ENCODE measurements at places on chromosomes 1 and 21.

- no peak for DNase-seq
Measured at GRCh38 chr1:6861075-6861724, 75.9 kb downstream of the CAMTA1 start.

DNA sequence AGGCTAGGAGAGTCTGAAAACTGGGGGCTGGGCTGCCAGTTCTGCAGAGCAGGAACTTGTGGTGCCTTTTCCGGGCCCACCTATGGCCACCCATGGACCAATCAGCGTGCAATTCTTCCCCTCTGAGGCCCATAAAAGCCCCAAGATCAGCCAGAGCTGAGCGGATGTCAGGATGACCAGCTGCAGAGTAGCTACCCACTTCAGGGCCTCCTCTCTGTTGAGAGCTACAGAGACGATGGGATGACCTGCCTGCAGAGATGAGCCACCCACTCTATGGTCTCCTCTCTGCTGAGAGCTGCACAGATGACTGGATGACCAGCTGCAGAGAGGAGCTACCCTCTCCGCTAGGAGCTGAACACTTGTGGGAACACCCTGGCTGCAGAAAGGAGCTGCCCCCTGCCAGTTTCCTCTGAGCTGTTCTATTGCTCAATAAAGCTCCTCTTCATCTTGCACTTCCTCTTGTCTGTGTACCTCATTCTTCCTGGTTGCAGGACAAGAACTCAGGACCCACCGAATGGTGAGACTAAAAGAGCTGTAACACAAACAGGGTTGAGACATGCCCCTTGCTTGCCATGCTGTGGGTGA is 12.8 kb upstream of the AADACL4 start:
- DNase-seq, result no peak

GRCh38 chr1:203103829-203104495 is 18.1 kb upstream of the MYOG start:
- DNase-seq, result no peak

DNA sequence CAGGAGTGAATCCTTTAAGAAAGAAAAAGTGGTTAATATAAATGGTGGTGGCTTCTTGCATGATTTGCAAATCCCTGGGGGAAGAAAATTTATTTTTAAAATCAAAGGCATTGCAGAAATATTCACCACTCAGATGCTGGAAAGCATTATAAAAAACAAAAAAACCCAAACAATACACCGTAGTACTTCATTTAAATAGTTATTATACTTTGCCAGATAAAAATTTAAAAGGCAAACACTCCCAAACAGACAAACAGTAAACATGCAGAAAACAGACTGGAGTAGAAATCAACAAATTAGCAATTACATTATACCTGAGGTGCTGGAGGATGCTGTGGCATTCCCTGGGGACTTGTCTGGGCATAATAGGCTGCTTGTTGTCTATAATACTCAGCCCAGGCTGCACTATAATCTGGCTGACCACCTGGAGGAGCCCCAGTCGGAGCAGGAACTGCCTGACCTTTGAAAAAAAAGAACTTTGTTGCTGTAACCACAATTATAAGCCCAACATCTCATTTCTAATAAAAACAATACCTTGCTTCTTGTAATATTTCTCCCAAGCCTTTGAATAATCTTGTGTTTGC is 29.9 kb downstream of the FUBP1 start:
- DNase-seq, result no peak

- DNase-seq, result no peak
Measured at GRCh38 chr1:175881246-175881976, 138.0 kb upstream of the TNR start.

DNA sequence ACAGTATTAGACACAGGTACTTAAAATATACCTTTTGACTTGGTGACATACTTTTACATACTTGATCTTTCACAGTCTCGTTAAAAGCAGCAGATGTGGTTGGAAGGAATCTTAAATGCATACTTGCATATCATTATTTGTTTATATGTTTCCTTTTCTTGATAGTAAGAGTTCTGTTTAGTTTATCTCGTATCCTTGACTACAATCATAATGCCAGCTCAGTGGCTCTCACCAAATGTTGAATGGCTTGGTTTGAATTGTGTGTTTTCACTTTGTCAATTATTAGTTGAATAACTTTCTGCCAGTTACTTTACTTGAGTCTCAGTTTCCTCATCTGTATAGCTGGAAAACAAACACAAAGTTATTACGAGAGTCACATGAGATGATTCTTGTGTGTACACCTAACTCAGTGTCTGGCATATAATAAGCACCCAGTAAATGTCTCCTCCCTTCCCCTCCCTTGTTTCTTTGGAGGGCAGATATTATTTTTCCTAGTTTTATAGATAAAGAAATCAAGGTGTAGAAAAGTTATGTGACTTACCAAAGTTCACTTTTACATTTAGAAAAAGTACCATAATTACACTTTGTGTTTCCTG is 131.6 kb upstream of the IVNS1ABP start:
- DNase-seq, result no peak

GRCh38 chr1:147634645-147635044 is 35.7 kb downstream of the ACP6 start:
- no peak for DNase-seq

DNA sequence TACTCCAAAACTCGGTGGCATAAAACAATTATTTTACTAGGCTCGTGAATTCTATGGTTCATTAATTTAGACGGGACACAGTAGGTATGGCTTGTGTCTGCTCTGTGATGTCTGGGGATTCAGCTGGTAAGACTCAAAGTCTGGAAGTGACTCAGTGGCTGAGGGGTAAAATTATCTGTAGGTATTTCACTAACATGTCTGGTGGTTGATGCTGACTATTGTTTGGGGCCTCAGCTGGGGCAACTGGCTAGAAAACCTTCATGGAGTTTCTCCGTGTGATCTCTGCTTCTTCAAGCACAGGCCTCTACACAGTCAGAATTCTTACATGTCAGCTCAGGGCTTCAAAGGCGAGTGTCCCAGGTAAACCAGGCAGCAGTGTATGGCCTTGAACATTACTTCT is 41.2 kb upstream of the KLF17 start:
- no peak for DNase-seq

GRCh38 chr1:41046347-41046775 is 24.8 kb upstream of the SLFNL1 start:
- DNase-seq, result no peak

GRCh38 chr1:188668083-188668482 is 1809.6 kb downstream of the BRINP3 start:
- DNase-seq, result no peak

DNA sequence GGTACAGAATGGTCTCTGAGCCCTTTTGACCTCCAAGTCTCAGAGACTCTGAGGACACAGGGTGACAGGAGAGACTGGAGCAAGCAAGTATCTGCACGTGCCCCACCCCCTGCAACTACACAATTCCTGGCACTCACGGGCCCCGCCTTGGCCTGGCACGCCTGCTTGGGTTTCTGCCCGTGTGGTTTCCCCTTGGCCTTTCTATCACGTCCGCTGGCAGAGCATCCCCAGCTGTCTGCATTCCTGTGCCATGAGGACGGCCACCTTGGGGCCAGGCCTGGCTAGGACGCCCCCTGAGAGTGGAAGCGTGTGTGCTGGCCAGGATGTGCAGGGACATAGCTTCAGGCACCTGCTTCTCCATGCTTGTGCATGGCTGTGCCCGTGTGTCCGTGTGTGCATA is 14.3 kb upstream of the EDN2 start:
- DNase-seq, result no peak

GRCh38 chr1:110982320-110982719 is 18.6 kb upstream of the LRIF1 start:
- no peak for DNase-seq

DNA sequence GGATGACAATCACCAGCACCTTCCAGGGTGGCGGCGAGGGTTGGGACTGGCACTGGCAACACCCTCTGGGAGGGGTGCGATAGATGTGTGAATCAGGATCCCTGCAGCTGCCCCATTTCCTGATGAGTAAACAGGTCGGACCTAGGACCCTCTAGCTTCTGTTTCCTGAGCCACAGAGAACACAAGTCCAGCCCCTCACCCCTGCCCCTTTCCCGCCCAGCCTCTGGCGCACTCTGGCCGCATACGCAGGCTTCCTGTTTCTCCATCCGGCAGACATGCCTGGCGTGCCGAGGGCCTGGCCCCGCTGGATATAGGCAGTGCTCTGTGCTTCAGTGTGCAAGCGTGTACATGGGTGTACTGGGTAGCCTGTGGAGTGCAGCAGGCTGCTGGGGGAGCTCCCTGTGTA is 4.6 kb downstream of the PEAR1 start:
- DNase-seq, result no peak

DNA sequence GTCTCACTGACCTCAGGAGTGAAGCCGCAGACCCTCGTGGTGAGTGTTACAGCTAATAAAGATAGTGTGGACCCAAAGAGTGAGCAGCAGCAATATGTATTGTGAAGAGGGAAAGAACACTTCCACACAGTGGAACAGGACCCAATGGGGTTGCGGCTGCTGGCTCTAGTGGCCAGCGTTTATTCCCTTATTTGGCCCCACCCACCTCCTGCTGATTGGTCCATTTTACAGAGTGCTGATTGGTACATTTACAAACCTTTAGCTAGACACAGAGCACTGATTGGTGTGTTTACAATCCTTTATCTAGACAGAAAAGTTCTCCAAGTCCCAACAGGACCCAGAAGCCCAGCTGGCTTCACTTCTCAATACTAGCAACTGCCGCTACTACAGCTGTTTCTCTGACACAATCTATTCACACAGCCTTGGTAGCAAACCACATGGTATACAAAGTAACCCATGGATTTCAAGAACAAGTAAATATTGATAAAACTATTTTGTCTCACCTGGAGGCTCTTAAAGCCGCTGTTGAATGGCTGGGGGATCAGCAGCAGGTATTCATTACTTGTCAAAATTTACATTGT is 25.3 kb upstream of the ITLN1 start:
- no peak for DNase-seq

DNA sequence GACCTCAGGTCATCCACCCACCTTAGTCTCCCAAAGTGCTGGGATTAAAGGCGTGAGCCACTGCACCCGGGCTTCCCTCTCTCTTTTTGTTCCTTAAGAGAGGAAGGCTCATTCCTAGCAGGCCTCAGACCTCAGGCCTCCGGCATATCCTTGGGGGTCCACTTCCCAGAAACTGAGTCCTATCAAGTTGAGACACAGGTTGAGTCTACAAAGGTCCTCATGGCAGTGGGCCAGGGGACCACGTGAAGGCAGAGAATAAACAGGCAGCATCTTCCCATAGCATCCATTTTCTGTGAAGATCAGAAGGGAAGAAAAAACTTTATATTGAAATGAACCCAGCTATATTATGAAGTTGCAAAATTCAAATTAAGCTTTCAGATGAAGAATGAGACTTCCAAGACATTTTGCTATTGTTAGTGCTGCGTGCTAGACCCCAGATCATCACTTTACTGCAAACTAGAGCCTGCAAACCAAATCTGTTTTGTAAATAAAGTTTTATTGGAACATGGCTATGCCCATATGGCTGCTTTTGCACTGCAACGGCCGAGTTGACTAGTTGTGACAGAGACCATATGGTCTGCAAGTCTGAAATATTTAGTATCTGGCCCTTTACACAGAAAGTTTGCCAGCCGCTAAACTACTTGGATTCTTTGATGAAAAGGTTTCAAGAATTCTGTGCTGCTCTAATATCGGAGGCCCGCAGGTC is 3.5 kb upstream of the CELA2A start:
- no peak for DNase-seq

- DNase-seq, result no peak
Measured at GRCh38 chr1:161192476-161193465, 6.1 kb downstream of the ADAMTS4 start.

Measured in HS-5 (cell line).